ENCODE measurements at places on chromosomes 11 and 22. TPM values are rescaled to one million over a fixed set of nuclear protein-coding genes. Genes with fewer than 3 reads are reported as not detected.

The MS4A2 gene
- total RNA-seq, result not detected

DNA sequence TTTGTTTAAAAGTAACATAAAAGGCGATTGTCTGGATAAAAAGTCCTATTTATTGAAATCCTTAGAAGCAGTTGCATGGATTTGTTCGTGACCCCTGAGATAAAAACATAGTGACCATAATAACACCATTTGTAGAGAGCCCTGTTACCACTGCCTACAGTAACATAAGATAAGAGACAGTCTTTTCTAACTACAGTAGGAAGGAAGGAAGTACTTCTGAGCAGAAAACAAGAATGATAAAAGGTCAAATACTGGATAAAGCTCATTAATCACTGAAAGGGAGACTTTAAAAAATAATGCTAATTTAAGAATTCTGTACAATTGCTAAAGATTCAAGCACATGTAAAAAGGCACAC, 47.1 kb upstream of the SOX6 start:
- DNase-seq, result no peak

The CADM1 gene
- total RNA-seq, result 25.3 TPM

DNA sequence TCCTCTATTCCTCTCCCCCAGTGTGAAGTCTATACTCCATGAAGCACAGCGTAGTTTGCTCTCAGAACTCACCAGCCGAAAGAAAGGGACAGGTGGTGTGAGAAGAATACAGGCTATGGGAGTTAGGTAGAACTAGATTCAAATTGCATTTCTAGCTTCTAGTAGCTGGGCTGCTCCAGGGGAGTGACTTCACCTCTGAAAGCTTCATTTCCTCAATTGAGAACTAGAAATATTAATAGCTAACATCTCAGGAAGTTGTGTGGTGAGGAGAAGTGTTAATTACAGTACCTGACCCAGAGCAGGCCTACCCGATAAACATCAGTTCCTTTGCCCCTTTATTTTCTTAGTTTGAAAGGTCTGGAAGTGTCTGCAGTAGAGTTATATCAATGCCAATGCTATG, 484.7 kb upstream of the TENM4 start:
- no peak for DNase-seq

DNA sequence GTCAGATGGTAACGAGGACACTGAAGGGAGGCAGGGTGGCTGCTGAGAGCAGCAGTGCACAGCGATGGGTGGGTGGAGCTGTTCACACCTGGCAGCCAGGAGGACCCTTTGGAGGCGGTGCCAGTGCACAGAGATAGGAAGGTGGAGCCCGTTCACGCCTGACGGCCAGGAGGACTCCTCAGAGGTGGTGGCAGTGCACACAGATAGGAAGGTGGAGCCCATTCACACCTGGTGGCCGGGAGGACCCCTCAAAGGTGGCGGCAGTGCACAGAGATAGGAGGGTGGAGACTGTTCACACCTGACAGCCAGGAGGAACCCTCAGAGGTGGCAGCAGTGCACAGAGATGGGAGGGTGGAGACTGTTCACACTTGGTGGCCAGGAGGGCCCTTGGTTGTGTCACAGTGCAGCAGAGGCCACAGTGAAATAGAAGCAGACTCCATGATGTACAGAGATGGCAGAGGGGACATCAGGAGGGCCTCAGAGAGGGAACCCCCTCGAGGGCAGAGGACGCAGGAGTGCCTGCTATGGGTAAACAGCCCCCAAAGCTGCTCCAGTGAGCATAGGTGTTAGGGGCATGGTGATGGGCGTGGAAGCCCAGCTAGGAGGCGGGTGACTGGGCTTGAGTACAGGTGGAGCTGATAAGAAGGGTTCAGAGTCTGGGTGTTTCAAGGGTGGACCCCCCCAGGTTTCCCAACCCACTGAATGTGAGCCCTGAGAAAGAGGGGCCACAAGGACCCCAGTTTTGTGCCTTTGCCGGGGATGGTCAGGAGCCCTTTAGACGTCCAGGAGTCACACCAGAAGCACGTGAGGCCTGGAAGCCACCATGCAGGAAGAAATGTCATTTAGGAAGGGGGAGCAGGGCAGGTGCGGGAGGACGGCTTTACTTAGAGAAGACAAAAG, 566.7 kb downstream of the BRD1 start:
- DNase-seq, result no peak

The EPS8L2 gene
- total RNA-seq, result 44.3 TPM

The CECR2 gene
- 123 TPM for total RNA-seq

- DNase-seq, result peak; percentile 87
These were observed at the start of gene CDC42EP2 for GRCh38 chr11:65314501-65315203. Gene CDC42EP2, plus strand, starts transcription at chr11:65314866. Its CDS starts 6,033 bp downstream, at chr11:65320899.

GRCh38 chr11:117836077-117836960, 11.8 kb upstream of the FXYD2 start:
- DNase-seq, result no peak

GRCh38 chr11:123560006-123560405, 94.4 kb downstream of the SCN3B start:
- DNase-seq, result no peak

DNA sequence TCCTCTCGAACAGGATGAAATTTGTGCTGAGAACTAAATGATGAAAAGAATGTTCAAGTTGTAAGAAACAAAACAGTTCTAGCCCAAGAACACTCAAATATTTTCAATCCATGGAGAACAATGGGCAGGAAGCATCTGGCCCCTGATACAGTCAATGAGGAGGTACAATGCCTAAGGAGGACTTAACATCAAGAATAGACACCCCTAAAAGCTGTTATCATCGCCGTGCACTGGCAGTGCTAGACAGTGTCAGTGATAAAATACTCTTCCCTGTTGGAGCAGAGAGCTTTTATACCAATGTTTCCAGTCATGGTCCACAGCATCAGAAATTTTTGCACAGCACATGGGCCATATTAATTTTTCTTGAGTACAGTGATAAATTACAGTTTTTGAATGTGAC, 20.2 kb upstream of the VSTM5 start:
- DNase-seq, result no peak

The ADAMTS8 gene
- total RNA-seq, result 15.5 TPM

The ANO5 gene
- total RNA-seq, result 4.6 TPM

GRCh38 chr11:116538677-116539076, 234.1 kb downstream of the BUD13 start:
- no peak for DNase-seq

The DUSP8 gene
- 2.1 TPM for total RNA-seq

- DNase-seq, result no peak
These were observed 4.3 kb upstream of the GALNT18 start for GRCh38 chr11:11626128-11626527.

The OR51F1 gene
- total RNA-seq, result not detected

DNA sequence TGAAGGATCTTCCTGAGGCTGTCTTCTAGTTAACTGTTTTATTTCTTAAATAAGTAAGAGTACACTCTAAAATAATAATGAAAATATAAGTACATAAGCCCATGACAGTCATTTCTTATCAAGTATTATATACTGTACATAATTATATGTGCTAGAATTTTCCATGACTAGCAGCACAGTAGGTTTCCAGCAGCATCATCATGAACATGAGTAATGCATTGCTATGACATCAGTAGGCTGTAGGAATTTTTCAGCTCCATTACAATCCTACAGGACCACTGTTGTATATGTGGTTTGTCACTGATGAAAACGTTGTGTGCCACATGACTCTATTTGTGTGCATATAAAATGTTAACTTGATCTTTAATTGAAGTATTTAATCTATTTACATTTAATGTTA, 22.0 kb downstream of the ZNF202 start:
- no peak for DNase-seq

DNA sequence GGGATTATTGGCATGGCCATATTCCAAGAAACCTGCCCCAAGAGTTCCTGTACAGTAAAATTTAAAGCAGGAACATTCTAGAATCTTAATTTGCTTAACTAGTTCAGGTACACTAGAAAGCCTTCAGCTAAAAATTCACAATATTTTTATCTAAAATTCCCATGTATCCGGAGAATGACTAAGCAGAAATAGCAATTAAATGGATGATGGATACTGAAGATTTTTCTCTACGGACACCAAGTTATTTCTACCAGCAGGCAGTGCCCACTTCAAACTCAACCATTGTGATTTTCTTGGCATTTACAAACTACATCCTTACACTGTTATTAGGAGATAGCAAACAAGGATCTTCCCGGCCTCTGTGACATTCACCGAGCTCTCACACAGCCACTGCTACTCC, 2.9 kb downstream of the PATE3 start:
- no peak for DNase-seq

- DNase-seq, result no peak
These were observed 50.1 kb downstream of the MUC6 start for GRCh38 chr11:986270-986951.

DNA sequence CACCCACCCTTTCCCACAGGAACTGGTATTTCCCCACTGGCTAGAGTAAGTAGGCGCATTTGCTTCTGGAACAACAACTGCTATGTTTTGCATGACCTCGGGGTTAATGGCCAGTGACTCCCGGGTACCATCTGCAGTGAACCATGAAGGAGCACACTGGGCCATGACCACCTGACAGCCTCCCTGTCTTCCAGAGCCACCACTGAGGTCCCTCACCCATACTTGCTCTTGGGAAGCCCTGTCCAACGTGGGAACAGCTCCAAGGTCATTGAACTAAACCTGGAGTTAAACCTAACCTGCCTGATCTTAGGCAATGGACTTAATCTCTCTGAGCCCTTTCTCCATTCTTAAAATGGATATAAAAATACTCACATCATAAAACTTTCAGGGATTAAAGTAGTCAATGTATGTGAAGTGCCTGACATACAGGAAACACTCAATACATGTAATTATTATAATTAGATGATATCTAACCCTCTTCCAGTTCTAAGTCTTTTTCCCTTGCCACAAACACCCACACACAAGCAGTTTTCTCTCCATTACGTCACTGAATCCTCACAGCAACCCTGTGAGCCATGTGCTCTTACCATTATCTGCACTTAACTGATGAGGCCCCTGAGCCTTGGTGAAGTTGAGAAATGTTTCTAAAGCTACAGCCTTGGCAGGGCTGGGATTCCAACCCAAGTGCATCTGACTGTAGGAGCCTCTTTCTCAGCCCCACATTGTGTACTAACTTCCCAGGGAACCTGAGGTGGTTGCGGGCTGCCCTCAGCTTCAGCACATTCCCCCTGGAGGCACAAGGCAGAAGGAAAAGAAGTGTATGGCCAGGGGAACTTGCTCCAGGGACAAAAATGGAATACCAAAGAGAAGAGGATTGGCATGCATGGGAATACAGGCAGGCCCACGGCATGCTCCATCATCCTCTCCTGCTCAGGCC, 74.5 kb upstream of the NCAM1 start:
- no peak for DNase-seq

DNA sequence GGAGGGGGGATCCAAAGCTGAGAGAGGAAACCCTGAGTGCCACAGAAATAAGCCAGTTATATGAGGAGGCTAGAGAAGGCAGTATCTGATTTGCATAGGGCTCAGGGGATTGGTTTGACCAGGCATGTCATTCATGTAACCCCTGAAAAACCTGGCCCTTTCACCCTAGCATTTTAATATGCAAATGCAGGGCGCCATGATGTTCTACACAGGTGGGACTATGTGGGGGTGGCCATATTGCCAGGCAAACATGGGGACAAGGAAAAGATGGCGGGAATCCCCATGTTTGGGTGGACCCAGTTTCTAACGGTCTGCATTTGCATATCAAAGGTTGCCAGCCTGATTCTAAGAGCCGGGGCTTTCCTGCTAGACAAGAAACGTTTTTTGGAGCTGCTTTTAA, 27.2 kb downstream of the CSF2RB start:
- DNase-seq, result no peak

- DNase-seq, result no peak
These were observed at the start of gene OR51B5 for GRCh38 chr11:5343474-5344335. Gene OR51B5, minus strand, starts transcription at chr11:5343524. Its CDS starts 0 bp downstream, at chr11:5343524.

DNA sequence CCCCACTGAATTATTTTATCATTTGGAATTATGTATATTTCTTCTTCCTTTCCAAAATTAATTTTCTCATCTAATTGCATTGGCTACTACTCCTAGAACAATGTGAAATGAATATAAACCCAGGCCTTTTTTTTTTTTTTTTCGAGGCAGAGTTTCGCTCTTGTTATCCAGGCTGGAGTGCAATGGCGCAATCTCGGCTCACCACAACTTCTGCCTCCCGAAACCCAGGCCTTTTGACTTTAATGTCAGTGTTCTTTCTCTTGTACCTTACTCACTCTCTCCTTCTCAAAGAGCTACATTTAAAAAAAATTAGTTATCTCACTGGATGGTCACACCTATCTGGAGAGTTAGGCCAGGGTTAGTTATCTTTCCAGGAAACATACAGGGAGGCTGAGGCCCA, 35.3 kb upstream of the LRRC32 start:
- DNase-seq, result no peak

The ANO9 gene
- 20.0 TPM for total RNA-seq

DNA sequence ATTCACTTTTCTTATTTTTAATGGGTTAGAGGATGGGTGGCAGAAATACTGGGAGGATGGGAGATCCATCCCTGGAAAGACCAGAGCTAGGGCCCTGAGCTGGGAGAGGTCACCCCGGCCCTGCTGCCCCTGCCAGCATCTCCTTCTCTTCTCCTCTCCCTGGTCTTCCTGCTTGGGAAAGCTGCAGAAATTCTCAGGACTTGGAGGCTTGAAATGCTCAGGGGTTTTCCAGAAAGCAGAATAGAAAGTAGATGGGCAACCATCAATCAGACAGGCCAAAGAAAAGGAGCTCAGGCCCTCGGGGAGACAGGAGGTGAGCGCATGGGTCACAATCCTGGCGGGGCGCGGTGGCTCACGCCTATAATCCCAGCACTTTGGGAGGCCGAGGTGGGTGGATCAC, 1.5 kb downstream of the APOBEC3H start:
- no peak for DNase-seq

DNA sequence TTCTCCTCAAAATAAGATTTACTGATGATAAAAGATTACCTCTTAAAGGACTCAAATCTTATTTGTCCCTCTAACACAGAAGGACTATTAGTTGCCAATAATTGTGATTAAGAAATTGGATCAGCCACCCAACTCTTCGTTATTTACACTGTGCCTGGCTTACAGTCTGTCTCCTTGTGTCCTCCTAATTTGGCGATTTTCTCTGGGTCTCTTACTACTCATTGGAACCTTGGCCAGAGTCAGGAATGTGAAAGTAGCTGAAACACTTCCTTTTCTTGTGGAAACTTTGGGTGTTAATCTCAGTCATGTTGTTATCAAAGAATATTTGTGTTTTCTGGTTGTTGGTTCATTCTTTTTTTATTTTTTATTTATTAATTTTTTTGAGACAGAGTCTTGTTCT, 83.2 kb downstream of the TEAD1 start:
- DNase-seq, result no peak

DNA sequence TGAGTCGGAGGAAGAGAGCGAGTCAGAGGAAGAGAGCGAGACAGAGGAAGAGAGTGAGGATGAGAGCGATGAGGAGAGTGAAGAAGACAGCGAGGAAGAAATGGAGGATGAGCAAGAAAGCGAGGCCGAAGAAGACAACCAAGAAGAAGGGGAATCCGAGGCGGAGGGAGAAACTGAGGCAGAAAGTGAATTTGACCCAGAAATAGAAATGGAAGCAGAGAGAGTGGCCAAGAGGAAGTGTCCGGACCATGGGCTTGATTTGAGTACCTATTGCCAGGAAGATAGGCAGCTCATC, 780 bp downstream of the TRIM44 start:
- no peak for DNase-seq

The SLC25A18 gene
- 2.2 TPM for total RNA-seq

The FDX1 gene
- 9.6 TPM for total RNA-seq
